ENCODE measurements at places on chromosomes 11 and 22. TPM values are rescaled to one million over a fixed set of nuclear protein-coding genes. Genes with fewer than 3 reads are reported as not detected.

DNA sequence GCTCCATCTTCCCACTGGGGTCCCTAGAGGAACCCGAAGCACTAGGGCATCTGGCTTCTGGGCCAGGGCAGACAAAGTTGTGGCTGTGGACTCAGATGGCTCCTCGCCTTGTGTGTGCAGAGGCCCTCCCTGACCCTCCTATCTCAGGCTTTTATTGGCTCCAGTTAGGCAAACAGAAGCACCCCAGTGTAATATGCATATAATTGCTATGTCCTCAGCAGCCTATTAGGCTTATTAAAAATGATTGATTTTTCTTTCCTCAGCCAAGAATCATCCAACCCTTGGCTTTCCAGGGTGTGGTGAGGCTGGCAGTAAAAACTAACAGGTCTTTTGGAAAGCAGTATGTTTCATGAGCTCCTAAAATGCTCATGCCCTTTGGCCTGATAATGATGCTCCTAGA lies 22.3 kb downstream of the UPB1 start:
- DNase-seq, result no peak

MS4A1 gene
- total RNA-seq, result 22.1 TPM

DNA sequence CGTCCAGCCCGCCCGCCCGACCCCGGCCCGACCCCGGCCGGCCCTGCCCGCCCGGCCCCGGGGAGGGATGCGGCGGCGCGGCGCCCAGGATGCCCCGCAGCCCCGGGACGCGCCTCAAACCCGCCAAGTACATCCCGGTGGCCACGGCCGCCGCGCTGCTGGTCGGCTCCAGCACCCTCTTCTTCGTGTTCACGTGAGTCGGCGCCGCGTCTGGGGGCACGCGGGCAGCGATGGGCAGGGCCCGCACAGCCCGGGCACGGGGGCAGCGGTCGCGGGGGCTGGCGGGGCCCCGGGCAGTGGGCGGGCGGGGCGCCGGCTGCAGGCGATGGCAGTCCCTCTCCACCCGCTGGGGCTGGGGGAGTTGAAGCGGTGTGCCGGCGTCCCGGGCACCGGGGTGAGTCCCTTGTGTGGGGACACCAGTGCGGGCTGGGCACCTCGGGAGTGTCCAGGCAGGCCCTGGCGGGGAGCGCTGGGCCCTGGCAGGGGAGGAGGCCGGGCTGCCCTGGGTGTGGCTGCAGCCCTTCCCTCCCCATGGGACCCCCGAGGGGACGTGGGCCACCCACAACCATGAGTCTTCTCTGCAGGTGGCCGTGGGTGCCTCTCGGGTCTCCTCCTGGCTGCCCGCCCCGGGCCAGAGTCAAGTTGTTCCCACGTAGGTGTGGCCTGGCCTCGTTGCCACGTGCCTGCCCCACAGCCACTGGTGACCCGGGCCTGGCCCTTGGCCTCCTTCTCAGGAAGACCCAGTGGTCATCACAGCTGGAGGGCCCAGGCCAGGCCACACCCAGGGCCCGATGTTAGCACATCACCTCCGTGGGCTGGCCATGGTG lies 468 bp downstream of the ZDHHC8 start:
- no peak for DNase-seq

GRCh38 chr11:113184498-113184897 lies 129.9 kb upstream of the TTC12 start:
- DNase-seq, result no peak

DNA sequence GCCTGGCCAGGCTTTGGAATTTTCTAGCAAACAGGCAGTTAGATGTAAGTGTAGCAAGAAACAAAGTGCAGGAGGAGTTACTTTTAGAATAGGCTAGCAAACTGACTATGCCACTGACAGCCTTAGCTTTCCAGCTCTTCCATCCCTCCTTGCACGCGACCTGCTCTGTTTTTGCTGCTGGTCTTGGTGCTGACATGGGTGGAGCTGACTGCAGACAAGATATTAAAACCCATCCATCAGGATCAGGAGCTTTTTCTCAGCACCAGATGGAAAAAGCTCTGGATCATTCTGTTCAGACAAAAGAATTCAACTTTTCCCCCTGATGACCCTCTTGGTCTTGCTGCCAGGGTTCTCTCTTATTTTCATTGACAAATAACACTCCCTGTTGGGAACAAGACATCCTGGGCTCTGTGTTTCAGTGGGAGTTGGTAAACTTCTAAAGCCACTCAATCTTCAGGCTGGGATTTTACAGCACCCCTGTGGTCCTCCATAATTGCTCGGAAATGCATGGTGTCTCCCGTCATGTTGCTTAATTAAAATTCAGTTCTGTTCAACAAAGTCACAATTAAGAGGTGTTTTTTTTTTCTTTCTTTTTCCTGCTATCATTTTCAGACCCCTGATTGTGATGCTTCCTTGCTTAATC lies 240.0 kb upstream of the LARGE1 start:
- DNase-seq, result no peak

POU2AF3 gene
- total RNA-seq, result not detected

DNA sequence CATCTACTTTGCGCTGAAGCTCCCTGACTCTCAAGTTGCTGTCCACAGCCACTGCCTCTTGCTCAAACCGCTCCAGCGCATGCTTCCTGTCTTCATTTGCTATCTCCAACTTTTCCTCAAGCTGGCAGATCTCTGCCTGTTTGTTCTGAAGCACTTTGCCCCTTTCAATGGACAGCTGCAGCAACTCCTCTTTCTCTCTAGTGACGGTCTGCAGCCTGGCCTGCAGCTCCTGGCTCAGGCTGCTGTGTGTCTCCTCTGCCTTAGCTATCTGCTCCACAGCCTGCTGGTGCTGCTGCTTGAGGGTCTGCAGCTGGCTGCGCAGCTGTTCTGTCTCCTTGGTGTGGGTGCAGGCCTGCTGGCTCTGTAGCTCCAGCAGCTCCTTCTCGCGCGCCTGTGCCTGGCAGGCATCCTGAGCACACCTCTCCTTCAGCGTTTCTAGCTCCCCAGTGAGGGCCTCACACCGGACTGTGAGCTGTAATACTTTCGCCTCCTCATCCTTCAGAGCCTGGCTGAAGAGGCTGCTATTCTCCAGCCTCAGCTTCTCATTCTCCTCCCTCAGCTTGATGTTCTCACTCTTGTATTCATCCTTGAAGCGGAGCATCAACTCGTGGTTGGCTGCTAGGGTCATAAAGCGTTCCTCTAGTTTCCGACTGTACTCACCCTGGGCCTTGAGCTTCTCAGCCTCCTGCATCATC lies 723 bp downstream of the CCDC89 start:
- DNase-seq, result no peak

- DNase-seq, result no peak
Measured at GRCh38 chr11:36361472-36361871, 65.4 kb downstream of the PRR5L start.

GRCh38 chr22:28978863-28979796 lies 82.5 kb downstream of the C22orf31 start:
- DNase-seq, result no peak

PATL1 gene
- 42.0 TPM for total RNA-seq

- DNase-seq, result no peak
Measured at GRCh38 chr11:76248210-76248609, 41.9 kb upstream of the WNT11 start.

CDKN1C gene
- 6.0 TPM for total RNA-seq
